ENCODE measurements at places on chromosomes 4 and X.
A peak's percentile ranks its signal among the peaks of the same experiment; 100 is the strongest.

GRCh38 chr4:142567620-142568451 is 278.3 kb downstream of the INPP4B start:
- peak; percentile 28 for DNase-seq

DNA sequence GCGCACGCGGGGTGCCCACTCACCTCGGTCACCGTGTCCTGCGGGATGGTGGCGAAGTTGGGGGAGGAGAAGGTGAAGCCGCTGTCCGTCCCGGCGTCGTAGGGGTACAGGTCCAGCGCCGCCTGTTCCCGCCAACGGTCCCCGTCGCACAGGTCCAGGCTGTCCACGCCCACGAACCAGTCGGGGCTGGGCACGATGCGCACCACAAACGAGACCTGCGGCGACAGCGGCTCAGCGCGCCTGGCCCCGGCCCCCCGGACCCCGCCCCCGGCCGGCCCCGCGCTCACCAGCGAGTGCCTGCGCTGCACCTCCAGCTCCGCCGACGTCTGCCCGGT is 1.4 kb downstream of the SPON2 start:
- DNase-seq, result no peak

GRCh38 chr4:45477311-45477733 is 646.5 kb downstream of the GABRG1 start:
- DNase-seq, result no peak

DNA sequence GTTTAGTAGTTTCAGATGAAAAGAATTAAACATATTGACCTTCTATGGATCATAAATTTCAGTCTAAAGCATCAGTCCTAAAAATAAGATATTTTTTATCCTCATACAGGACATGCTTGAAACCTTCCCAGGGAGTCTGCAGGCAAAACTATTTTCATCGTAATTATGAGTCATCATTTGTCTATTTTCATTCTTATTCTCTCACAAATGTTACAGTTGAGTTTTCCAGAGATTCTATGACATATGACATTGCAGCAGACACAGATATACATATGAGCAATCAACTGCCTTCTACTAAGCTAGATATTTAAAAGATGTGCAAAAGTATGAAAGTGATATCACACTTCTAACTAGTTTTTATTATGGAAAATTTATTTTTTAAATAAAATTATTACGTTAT is 398.0 kb downstream of the MAGEB5 start:
- peak; percentile 22 for DNase-seq

GRCh38 chrX:118560489-118560888 is 64.9 kb downstream of the DOCK11 start:
- no peak for DNase-seq

GRCh38 chr4:39823191-39823590 is 125.3 kb downstream of the UBE2K start:
- peak; percentile 39 for DNase-seq

DNA sequence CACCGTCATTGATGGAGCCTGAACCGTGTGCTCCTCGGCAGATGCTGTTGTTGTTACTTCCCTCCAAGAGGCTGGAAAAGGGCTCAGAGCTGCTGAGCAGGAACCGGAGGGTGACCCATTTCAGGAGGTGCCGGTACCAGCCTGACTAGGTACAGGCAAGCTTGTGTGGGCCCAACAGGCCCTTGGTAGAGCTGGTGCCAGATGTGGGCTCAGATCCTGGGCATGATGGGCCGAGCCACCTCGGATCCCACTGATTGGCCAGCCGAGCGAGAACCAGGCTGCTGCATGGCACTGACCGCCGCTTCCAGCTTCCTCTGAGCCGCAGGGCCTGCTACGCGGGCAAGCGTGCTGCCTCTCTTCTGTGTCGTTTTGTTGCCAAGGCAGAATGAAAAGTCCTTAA is 33.7 kb downstream of the NOP14 start:
- DNase-seq, result no peak

- no peak for DNase-seq
These were observed 118.5 kb downstream of the CFAP299 start for GRCh38 chr4:80454040-80454439.

- peak; percentile 46 for DNase-seq
These were observed 792 bp downstream of the PPID start for GRCh38 chr4:158722291-158722916.

GRCh38 chr4:83831588-83831987 is 295.7 kb downstream of the GPAT3 start:
- DNase-seq, result no peak

GRCh38 chr4:146369446-146369845 is 152.3 kb downstream of the SLC10A7 start:
- DNase-seq, result no peak

DNA sequence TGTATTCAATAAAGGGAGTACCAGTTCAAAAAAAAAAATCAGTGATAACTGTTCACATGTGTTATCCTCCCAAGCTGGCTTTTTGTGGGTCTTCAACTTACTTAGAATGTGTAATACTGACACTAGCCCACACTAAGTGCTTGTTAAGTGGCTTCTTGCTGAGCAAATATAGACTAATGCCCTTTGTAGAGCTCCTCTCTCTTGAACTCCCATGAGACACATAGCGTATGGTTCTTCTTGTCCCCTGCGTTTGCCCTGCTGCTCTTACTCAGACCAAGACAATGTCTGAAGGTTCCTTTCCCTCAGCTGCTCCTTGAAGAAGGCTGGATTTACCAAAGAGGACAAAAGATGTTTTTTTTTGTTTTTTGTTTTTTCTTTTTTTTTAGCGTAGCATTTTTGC is 110.9 kb downstream of the FRAS1 start:
- DNase-seq, result no peak

DNA sequence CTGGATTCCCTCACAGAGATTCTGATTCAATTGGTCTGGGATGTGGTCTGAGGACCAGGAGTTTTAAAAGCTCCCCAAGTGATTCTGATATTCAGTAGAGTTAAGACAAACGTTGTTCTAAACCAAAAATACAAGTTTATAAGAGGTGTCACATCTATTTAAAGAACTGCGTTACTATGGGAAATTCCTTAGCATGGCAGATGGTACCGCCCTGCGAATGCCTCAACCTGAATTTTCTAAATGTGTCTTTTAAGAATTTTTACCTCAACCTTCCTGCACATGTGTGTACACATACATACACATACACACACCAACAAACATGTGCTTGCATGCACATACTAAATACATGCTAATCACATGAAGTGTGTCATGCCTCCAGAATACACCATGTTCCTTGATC is 328.9 kb upstream of the TAPT1 start:
- DNase-seq, result no peak

DNA sequence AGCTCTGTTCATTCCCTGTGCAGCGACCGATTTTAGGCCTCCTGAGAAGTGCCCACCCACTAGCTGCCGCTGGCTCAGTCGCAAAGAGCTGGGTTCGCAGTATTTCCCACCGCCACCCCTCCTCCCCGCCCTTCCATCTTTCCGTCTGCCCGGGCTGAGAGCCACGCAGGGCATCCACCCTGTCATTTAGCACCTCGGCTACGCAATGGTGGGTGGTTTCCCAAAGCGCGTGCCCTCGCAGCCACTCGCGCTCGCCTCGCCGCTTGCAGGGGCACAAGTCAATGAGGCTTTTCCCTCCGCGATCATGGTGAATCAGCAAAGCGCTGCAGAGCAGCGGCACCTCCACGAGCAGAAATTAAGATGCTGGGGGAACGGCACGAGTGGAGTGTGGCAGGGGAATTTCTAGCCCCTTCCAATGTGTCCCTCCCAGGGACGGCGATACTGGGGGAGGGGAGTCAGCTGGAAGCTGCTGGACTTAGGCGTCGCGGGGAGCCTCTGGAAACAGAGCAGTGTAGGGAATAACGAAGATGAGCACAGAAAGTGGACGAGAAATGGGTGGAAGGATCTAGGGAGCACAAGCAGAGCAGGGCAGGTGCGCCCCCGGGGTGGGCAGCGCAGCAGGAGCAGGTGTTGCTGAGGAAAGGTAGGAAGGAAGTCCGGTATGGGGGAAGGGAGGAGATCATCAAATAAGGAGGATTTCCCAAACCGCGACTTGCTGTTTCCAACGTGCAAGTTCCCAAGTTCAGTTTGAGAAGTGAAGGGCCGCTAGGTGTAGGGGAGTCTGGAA is 2.4 kb upstream of the PTCHD1 start:
- no peak for DNase-seq

- DNase-seq, result no peak
These were observed 1991.1 kb downstream of the ARAP2 start for GRCh38 chr4:34253239-34253638.
